ENCODE measurements at places on chromosomes 5 and 9. TPM values are rescaled to one million over a fixed set of nuclear protein-coding genes. Genes with fewer than 3 reads are reported as not detected.

GRCh38 chr9:114086607-114087006 lies 8.5 kb upstream of the AMBP start:
- peak; percentile 24 for DNase-seq

DNA sequence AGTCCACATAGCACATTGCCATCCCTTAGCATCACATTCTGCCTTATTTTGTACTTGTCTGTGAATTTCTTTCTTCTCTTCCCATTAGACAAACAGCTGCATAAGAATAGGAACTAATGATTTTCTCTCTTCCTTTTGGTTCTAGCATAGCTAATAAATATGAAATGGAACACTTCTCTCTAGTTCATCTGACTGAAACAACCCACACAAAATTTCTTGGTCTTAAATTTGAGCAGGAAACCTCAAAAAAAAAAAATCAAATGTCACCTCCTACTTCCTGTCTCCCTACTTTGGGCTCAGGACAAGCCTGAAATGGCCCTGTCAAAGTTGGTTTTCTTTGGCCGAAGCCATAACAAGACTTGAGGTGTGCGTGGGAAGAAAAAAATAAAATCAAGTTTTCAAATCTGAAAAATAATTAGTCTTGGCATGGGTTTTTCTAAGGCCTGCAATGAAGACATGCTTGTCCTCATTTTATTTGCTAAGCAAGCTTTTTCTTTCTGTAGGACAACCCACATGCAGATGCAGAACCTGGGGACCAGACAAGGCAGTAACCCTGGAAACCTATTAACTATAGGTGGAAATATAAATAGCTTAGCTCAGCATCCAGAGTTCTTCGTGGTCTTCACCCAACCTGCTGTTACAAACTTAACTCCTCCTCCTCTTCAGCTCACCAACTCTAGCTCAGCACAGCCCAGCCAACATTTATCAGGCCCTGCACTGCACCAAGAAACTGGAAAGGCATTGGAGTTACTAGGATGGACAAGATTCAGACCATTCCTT lies 523.5 kb upstream of the KLF4 start:
- no peak for DNase-seq

GRCh38 chr9:3500044-3500443 lies 25.8 kb downstream of the RFX3 start:
- DNase-seq, result no peak

DNA sequence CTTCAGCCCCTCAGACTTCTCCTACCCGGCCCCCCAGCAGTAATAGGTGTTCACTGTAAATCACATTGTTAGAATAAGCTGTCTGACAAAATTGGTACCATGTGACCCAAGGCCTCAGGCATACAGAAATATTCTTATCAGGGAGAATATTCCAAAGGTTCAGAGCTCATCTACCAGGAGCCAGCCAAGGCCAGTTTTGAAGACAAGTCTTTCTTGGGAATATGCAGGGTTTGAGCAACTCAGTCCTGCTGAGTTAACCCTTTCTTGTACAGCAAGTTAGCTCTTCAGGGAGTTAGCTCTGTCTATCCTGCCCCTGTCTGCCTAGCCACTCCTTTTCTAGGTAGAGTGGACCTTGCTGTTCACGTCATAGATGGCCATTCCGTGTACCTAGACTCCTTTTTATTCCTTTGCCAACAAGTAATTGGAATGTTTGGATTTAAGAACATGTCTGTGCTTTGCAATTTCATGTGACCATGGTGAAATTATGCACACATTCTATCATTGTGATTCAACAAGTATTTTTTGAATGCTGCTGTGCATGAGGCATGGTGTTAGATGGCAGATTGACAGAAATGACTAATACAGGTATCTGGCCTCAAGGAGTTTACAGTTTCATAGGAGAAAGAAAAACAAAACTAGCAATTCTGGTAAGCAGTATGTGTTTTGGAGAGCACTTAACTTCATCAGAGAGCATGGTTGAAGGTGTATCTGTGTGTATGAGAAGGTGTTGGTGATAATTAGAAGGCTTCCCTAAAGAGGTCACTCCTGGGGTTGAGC lies 22.6 kb downstream of the TGFBR1 start:
- DNase-seq, result no peak

GRCh38 chr5:6048746-6049145 lies 329.6 kb downstream of the MED10 start:
- peak; percentile 35 for DNase-seq

- peak; percentile 52 for DNase-seq
These were observed 9.8 kb upstream of the OLFM1 start for GRCh38 chr9:135077497-135078200.

- DNase-seq, result no peak
These were observed 36.1 kb downstream of the TMC1 start for GRCh38 chr9:72557549-72557948.

DNA sequence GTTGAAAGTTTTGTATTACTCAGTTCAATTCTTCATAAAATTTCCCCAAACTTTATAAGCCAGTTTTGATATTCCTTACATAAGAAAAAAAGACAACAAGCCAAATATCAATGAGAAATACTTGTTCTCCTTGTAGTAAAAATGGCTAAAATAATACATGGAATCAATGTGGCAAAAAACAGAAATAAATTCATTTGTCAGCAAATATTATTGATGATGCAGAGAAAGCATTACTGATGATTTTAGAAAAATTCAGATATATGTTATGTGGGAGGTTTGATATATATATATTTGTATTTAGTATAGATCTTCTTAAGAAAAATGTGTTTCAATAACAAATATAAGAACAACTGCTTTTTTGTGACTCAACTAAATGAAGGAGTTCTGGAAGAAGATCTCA lies 127.0 kb upstream of the PUM3 start:
- no peak for DNase-seq

PCDHA7 gene
- polyA plus RNA-seq, result 0.41 TPM

PCDHGA3 gene
- polyA plus RNA-seq, result not detected
